ENCODE measurements at places on chromosomes 3 and 15.

DNA sequence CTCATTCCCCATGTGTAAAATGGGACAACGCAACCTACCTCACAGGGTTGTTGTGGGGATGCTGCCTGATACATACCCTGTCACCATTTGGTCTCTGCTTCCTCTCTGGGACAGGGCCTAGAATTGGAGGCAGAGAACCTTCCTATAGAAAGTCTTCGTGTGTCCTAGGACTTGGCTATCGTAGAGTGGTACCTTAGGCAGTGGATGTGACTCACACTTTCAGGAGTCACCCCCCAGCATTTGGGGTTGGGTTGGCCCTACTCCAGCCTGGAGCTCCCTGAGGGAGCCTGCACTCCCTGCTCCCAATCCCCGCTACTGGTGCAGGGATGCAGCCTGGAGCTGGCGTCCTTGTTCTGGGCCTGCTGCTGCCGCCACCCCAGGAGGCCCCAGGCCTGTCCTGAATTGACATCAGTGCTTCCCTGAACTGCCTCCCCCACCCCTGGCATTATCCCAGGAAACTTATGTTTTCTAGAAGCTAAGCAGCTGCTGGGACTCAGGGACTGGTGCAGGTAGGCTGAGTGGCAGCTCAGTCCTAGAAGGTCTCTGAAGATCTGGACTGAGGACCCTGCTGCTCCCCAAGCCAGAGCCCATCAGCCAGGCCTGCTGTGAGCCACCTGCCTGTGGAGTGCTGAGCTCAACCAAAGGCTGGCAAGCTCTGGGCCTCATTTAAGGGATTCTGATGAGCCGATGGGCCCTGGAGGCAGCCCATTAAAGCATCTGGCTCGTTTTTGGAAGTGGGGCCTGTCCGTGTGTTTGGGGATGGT, 9.9 kb downstream of the C15orf39 start:
- peak; percentile 27 for DNase-seq

- DNase-seq: no peak
These were observed 61.7 kb downstream of the CHSY1 start for GRCh38 chr15:101190092-101190595.

- no peak for DNase-seq
These were observed 1024.4 kb upstream of the CADM2 start for GRCh38 chr3:83934192-83935021.

GRCh38 chr15:93178371-93178770, 89.4 kb upstream of the RGMA start:
- DNase-seq: no peak

DNA sequence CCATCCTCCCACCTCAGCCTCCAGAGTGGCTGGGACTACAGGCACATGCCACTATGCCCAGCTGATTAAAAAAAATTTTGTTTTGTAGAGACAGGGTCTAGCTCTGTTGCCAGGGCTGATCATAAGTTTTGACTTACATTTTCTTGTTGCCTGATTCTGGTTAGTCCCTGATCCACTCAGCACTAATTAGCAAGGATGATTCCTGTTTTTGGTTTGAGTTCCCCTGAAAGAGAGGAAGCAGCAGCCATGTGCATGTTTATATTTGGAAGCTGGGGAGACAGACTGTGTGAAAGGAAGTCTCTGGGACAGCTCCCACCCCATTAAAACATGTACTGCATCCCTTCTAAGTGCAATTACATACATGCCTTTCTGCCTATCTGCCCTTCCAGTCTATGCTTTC, 3.6 kb upstream of the NCK1 start:
- no peak for DNase-seq

DNA sequence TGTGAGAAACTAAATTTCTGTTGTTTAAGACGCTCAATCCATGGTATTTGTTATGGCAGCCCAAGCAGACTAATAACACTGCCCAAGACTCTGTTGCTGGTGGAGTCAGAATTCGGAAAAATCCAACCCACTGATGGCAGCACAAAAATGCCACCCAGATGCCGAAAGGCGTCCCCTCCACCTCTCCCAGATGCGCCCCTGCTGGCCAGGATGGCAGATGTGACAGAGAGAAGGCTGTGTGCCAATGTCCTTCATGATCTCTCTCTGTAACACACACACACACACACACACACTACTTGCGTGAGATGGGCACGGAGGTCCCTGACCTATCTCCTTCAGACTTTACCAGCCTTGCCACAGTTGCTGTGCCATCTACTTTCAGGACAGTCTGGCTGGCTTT, 10.9 kb upstream of the LYSMD4 start:
- DNase-seq: no peak

- no peak for DNase-seq
These were observed 141.2 kb upstream of the MANF start for GRCh38 chr3:51243924-51244323.

GRCh38 chr15:26738996-26739395, 33.9 kb downstream of the GABRB3 start:
- no peak for DNase-seq

DNA sequence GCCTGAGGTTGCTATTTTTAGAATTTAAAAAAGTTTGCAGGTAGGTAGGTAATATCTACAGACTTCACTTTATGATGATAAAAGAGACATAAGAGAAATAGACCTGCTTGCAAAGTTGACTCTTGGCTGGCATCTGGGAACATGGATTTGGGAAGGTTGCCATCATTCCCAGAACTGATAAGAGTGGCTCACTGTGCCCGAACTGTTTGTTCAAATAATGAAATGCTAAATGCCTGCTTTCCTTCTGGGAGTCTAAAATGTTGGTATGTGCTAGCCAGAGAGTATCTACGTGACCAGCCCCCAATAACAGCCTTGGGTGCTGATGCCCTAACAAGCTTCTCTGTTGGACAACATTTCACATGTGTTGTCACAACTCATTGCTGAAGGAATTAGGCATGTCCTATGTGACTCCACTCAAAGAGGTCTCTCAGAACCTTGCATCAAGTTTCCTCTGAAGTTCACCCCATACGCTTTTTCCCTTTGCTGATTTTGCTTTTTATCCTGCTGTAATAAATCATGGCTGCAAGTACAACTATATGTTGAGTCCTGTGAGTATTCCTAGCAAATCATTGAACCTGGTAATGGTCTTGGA, 95.5 kb downstream of the FHIT start:
- DNase-seq: no peak

- peak; percentile 100 for DNase-seq
These were observed 47.3 kb downstream of the AMOTL2 start for GRCh38 chr3:134326760-134327593.

DNA sequence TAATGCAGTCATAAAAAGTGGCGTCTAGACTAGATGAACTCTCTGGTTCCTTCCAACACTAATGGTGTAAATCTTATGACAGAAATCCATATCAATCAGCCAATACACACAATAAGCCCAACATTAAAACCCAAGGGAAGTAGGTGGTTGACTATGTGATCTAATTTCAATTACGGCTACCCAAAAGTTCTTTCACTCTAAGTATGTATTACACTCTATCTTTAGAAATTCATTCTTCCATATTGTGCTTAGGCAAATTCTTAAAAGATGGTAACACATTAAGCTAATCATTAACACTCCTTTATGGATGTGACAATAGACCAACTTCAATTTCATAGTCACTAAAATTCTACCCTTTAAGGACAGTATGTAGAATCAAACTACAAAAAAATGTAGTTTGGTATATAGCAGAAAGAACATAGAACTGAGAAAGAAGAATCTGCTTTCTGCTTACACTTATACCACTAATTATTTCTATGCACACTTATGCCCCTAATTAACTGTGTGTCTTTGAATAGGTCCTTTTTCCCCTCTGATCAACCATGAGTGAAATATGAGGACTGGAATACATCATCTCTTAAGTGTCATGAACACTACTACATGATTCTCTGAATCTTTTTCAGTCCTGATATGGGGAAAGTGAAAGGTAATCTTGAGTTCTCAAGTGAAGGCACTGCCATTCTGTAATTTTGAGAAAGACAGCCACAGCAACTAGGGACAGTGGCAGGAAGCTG, 557.6 kb downstream of the IGSF11 start:
- no peak for DNase-seq

DNA sequence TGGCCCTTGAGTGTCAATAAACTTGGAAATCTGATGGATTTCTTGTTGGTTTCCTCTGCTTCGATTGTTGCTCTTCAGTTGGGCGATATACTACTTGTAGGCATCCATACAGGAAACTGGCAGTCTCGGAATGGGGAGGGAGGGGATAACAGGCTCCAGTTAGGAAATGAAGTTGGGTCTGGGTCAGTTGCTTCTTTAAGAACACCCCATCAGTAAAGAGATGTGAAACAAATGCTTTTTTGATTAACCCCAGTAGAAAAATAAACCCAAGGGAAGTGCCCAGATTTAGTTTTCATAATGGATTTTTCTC, 681 bp downstream of the CHMP2B start:
- DNase-seq: no peak

DNA sequence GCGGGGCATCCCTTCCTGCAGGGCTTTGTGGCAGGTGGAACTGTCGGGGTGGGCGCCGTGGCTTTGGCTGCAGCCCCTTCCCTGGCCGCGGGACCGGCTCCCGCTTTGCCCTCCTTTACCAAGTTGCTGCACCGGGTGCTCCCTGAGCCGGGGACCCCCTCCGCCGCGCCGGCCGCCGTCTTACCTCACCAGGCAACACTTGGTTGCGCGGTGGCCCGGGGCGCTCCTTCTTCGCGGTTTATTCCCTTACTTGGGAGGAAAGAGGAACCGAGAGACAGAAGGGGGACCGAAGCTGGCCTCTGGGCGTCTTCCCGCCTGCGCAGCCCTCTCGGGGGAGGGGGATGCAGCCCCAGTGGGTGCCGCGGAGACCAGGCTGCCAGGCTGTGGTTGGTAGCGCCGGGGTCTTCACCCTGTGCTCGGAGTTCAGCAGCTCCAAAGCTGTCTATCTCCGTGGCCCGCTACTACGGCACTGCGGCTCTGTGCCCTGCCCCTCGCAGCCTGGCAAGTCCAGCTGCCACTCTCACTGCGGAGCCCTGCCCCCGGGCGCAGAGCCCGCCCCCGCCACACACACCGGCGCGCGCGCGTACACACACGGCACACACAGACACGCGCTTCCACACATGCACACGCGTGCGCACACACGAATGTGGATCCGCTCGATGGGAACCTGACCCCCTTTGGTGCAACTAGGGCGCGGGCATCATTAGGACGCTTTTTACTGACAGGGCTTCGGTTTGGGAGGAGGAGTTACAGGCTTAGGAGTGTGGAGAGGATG, at the start of gene DGKG:
TSS of gene DGKG (minus strand) at position 473 of the 775 bp plus-strand sequence. CDS start 41,775 bp downstream, outside the sequence.
- no peak for DNase-seq

DNA sequence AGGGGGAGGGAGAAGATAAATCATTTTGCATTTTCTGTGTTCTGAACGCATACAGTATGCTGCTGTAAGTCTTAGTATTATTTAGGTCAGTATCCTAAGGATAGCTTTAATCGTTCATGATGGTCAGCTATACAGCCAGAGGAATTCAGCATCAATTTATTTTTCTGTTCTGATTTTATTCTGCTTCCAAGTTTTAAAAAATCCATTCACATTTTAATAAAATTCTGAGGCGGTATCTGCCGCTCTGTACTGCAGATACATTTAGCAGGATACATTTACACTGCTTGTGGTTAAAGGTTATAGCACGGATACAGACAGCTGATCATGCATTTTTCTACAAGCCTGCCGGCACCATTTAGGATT, 17.8 kb downstream of the ZBTB38 start:
- no peak for DNase-seq

Data from fibroblast of skin of right biceps (primary cell).